SK-N-MC (cell line): ENCODE measurements at places on chromosomes 11 and 22.

DNA sequence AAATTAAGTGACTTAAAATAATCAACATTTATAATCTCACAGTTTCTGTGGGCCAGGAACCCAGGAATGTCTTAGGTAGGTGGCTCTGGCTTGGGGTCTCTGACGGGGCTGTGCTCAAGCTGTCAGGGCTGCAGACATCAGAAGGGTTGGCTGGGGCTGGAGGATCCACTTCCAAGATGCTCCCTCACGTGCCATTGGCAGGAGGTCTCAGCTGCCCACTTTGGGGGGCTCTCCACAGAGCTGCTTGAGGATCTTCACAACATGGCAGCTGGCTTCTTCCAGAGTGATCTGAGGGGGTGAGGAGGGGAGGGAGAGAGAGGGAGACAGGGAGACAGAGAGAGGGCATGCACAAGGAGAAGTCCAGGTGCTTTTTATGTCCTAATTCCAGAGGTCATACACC, 18.1 kb downstream of the SLC2A11 start:
- DNase-seq, result no peak

GRCh38 chr11:29163231-29163630, 853.6 kb downstream of the KCNA4 start:
- DNase-seq, result no peak

GRCh38 chr22:32887324-32887980, 85.9 kb downstream of the TIMP3 start:
- DNase-seq, result no peak

GRCh38 chr11:126433244-126433846, 77.9 kb downstream of the ST3GAL4 start:
- no peak for DNase-seq

GRCh38 chr22:38828191-38828590, 15.6 kb downstream of the NPTXR start:
- DNase-seq, result no peak

DNA sequence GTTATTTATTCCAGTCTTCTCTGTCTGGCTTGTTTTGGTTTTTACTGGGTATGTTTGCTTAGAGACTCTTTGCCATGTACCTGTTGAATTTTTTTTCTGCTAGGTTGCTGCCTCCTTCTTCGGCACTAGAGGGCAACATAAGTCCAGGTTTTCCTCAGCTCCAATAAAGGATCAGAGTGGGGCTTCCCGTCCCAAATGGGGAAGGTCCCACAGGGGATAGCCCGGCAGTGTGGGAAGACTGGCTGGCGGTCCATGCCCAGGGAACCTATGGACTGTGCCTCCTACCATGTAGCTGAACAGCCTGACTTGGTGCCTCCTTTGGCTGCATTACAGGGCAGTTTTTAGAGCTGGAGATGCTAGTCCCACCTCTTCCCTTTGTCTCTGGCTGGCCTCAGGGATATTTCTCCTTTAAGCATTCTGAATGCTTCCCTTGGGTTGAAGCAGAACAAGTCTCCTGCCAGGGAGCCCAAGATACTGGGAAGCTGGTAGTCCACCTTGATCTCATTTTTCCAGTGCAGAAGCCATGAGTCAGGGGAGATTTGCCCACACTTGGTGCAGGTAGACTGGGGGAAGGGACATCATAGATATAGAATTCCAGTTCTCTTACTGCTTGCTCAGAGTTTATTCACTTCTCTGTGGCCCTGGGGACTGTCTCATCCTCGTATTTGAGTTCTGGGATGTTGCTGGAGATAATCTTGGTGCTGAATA, 60.2 kb downstream of the BRD1 start:
- peak; percentile 42 for DNase-seq

GRCh38 chr11:89381094-89381493, 110.1 kb downstream of the NOX4 start:
- DNase-seq, result no peak

DNA sequence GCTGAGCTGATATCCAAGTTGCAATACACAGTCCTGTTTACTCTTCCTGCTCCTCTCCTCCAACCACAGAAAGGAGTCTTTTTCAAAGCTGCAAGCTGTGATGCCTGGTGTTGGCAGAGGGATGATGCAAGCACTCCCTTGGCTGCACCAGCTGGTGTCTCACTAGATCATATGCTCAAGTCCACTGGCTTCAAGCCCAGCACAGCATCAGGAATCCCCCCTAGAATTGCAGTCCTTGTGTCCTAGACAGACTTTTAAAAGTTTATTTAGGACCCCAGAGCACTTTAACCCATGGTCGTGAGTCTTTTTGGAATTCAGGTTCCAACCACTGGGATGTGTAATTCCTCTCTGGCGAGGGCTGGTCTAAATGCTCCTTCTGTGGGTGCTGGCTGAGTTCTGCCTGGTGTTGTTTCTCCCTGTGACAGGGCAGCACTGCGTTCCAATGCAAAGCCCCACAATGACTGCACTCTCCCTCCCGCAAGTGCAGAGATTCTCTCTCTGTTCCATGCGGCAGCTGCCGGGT, 1.9 kb upstream of the HEPN1 start:
- DNase-seq, result no peak

DNA sequence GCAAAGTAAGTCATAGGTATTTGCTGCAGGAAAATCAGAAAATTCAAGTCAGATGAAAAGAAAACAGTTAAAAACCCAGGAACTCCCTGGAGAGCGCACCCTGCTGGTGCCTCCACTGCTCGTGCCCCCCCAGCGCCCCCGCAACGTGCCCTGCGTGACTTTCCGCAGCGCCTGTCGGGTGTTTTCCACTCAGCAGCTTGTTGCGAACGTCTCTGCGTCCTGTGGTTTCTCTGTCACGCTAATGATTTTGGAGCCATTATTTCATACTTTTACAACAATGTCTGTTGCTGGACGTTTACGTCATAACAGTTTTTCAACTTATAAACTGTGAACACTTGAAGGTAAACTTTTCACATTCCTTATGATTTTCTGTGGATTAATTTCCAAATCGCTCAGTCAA, 5.0 kb downstream of the CRELD2 start:
- DNase-seq, result peak; percentile 39

DNA sequence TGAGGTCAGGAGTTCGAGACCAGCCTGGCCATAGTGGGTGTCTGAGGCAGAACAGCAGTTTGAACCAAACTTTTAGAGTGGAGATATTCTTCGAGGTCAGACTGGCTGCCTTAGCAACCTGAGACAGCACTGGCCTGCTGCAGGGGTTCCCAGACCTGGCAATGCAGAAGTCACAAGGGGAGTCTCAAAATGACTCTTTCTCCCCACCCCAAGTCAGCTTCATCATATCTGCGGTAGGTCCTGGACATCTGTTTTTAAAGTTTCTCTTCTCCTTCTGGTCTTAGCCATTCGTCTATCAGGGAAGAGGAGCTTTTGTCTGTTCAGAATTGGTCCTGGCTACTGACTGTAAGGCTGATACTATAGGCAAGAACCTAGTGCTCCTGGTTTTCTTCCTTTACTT, 14.5 kb upstream of the CLMP start:
- DNase-seq, result no peak

DNA sequence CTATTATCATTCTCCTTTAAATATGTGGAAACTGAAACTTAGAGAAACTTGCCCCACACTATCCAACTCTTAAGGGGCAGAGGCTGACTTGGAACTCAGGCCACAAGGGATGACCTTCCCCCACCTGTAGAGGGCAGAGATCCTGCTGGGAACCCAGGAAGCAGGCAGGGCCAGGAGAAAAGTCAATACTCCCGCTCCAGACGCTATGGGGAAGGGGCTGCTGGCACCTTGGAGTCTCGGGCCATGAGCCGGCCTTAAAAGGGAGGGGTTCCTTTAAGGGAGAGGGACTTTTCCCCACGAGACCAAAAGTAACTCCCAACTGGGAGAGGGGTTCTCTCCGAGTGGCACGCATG, 620 bp upstream of the ANO5 start:
- no peak for DNase-seq

GRCh38 chr11:79670882-79671281, 230.1 kb upstream of the TENM4 start:
- no peak for DNase-seq

GRCh38 chr11:127898422-127899365, 688.7 kb downstream of the ETS1 start:
- no peak for DNase-seq

GRCh38 chr11:69572233-69572860, 68.6 kb upstream of the CCND1 start:
- no peak for DNase-seq

DNA sequence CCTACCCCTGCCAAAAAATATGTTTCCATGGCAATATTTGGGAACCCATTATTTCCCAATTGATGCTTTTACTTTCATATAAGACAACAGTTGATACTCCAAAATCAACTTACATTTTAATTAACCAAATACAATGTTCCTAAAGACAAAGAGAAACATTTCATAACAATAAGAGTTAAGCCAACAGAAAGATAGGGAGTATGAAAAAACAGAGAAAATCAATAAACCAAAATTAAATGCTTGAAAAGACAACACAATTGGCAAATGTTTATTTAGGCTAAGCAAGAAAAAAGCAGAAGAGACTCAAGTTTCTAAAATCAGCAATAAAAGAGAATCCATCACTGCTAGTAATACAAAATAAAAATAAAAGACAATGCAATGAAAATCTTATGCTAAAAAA, 123.1 kb upstream of the VPREB1 start:
- DNase-seq, result no peak

DNA sequence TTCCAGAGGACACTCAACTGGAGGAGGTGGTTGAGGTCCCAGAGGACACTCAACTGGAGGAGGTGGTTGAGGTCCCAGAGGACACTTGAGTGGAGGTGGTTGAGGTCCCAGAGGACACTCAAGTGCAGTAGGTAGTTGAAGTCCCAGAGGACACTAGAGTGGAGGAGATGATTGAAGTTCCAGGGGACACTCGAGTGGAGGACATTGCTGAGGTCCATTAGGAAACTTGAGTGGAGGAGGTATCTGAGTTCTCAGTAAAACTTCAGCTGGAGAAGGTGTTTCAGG, 39.7 kb downstream of the ZNF195 start:
- no peak for DNase-seq

DNA sequence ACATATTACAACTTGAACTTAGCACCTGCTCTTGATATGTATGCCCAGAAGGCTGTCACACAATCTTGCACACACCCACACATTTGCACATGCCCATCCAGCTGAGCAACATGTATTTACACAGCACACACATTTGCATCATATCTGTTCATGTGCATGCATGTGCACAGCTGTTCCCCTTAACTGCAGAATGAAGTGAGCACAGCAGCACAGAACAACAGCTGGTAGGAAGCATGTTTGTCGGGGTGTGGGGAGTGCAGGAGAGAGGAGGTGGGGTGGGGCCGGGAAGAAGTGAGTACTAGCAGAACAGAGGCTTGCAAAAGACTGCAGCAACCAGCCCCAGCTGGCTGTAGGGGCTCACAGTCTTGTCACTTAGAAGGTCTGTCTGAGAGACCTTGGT, 296.5 kb downstream of the KIRREL3 start:
- DNase-seq, result no peak

DNA sequence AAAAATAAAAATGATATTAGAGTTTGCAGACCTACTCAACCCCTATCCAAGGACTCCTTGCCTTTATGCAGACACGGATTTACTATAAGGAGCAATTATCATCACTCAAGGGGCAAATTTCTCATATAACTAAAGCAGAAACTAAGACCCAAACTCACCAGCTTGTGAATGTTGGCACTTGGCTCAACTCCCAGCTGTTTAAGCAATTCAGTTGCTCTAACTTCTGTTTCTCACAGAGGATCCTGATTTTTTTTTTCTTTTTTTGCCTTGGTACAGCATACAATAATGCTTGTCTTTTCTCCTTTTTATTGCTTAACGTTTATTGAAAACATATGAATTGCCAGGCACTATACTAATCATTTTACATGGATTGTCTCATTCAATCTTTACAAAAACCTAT, 9.6 kb upstream of the CBLIF start:
- no peak for DNase-seq

DNA sequence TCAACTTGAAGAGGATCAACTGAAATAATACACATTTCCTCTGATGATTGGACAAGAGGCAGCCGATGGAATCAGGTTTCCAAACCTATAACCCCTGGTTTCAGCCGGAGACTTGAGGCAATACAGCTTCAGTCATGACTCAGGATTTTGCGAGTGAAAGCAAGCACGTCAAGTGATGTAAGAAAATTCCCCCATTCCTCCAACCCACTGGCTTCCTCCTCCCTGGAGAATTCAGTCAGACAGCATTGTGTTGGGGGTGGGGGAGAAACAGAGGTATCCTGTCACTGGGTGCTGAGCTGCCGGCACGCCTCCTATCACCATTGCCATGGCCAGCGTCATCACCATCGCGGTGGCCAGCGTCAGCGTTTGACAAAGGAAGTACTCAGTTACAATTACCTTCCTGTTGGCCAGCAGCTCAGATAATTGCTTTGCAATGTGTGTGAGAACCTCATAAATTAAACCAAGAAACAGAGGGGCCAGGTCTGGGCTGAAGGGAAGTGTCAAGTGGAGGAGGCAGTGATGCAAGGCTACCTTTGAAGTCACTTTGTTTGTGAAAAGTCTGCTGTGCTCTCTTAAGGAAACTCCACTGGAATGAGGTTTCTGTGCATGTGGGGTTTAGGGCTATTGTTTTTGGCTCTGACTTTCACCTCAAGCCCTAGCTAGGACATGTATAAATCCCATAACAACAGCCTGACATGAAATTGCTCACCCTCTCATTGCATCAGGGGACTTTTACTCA, 50.2 kb downstream of the LIF start:
- no peak for DNase-seq

DNA sequence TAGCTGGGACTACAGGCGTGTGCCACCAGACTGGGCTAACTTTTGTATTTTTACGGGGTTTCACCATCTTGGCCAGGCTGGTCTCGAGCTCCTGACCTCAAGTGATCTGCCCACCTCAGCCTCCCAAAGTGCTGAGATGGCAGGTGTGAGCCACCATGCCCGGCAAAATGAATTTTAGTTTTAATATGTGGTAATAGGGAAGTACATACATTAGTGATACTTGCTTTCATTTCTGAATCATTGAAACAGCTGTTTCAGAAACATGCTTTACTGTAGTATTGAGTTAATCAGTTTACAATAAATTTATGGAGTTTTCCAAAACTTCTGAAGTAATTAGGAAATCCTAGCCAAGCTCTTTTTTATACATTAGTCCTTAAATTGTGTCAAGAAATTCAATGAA, 15.6 kb downstream of the PCF11 start:
- no peak for DNase-seq
